ENCODE measurements at places on chromosomes 2 and 18.
A peak's percentile ranks its signal among the peaks of the same experiment; 100 is the strongest.

GRCh38 chr2:1032030-1032429 lies 81.4 kb downstream of the SNTG2 start:
- H3K36me3 ChIP-seq = no peaks in the 10 kb centered on the region
- no peaks in the 10 kb centered on the region for H3K4me1 ChIP-seq
- no peak for DNase-seq
- no peak overlapping the region for H3K4me3 ChIP-seq
- no peak overlapping the region for H3K27ac ChIP-seq
- no peaks in the 10 kb centered on the region for H3K27me3 ChIP-seq

DNA sequence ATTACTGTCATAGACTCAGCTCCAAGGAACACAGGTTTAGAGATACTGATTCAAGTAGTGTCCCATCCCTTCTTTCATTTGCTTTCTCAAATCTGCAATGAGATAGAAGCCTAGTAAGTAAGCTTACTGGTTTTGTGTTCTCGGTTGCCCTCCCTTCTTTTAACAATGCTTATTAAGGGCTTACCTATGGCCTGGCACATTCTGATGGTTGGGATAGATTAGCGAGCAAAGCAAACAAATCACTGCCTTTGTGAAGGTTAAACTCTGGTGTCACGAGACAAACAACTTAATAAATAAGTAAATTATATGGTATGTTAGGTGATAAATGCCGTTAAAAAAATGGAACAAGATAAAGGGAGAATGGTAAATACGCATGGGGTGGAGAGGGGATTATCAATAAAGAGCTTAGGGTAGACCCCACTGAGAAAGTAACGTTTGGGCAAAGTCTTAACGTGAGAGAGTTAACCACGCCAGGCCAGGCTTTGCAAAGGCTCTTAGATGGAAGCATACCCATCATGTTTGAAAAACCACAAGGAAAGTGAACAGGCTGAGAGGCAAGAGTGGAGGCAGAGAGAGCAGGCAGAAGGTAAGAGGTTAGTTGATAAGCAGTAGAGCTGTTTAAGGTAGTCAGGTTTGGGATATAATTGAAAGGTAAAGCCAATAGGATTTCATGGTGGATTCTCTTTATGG lies 31.0 kb downstream of the EIF2AK3 start:
- no peaks in the 10 kb centered on the region for H3K27me3 ChIP-seq
- no peak for DNase-seq
- peaks cover 17% of the 10 kb centered on the region for H3K36me3 ChIP-seq
- no peak overlapping the region for H3K4me3 ChIP-seq

GRCh38 chr2:29009711-29010677 lies 28.9 kb downstream of the TOGARAM2 start:
- H3K36me3 ChIP-seq = no peaks in the 10 kb centered on the region
- H3K27me3 ChIP-seq = no peaks in the 10 kb centered on the region
- H3K4me1 ChIP-seq = peaks cover 45% of the 10 kb centered on the region
- DNase-seq = no peak
- H3K27ac ChIP-seq = peak overlapping the region; percentile 93

- H3K36me3 ChIP-seq = no peaks in the 10 kb centered on the region
- DNase-seq = no peak
- H3K27me3 ChIP-seq = no peaks in the 10 kb centered on the region
These were observed 37.8 kb upstream of the FAM110C start for GRCh38 chr2:84121-84520.

DNA sequence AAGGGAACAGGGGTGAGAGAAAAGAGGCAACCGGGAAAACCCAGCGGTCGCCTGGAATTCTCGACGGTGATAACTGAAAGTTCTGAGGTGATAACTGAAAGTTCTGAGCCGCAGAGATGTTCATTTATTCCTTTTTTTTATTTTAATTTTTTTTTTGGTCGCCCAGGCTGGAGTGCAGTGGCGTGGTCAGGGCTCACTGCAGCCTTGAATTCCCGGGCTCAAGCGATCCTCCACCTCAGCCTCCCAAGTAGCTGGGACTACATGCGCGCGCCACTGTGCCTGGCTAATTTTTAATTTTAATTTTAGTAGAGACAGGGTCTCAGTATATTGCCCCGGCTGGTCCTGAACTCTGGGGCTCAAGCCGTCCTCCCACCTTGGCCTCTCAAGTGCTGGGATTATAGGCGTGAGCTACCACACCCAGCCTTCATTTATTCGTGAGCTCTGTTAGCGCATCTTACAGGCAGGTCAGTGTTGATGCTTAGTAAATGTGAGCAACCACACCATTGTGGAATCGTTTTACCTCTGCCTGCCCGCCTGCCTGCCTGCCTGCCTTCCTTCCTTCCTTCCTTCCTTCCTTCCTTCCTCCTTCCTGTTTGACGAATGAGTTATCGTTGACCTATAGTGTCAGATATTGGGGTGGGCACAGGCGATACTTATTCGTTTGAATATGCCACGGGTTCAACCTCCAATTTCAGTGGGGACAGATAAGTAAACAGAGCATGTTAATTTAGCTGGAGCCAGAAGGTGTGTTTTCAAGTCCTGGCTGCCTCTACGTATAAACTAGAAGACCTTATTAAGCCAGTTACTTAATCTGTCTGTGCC lies 557 bp upstream of the E2F6 start:
- H3K27ac ChIP-seq = peak overlapping the region; percentile 100
- H3K4me3 ChIP-seq = peak overlapping the region; percentile 80
- peaks cover 39% of the 10 kb centered on the region for H3K4me1 ChIP-seq
- H3K27me3 ChIP-seq = no peaks in the 10 kb centered on the region
- no peaks in the 10 kb centered on the region for H3K36me3 ChIP-seq

- H3K4me1 ChIP-seq = peaks cover 3% of the 10 kb centered on the region
- H3K27ac ChIP-seq = no peak overlapping the region
- no peaks in the 10 kb centered on the region for H3K27me3 ChIP-seq
- H3K4me3 ChIP-seq = no peak overlapping the region
- no peak for DNase-seq
These were observed 143.8 kb downstream of the PIEZO2 start for GRCh38 chr18:11005528-11005927.

DNA sequence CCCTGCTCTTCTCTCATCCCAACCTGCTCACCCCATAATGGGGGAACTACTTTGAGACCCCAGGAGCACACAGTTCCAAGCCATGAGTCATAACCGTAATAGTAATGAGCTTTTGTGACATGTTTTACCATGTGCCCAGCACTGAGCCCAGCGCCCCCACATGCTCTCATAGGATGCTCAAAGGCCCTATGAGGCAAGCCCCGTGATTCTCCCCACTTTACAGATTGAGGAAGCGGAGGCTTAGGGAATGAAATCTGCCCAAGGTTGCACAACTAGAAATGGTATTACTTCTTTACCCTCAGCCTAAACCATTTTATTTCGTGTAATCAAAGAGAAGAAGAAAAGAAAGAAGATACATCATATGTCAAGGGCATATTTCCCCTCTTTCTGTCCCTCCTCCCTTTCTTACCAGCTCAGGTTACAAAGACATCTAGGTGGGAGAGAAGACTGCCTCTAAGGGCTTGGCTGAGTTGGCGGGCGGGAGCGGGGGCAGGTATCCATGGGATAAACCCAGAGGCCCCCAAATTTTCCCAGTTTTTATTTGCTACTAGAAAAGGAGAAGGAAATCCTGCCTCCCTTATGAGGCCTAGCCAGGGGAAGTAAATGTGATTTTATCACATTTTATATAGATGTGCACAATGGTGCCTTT lies 24.2 kb downstream of the BCL11A start:
- no peaks in the 10 kb centered on the region for H3K36me3 ChIP-seq
- no peak overlapping the region for H3K4me3 ChIP-seq
- H3K27me3 ChIP-seq = peaks cover 36% of the 10 kb centered on the region

DNA sequence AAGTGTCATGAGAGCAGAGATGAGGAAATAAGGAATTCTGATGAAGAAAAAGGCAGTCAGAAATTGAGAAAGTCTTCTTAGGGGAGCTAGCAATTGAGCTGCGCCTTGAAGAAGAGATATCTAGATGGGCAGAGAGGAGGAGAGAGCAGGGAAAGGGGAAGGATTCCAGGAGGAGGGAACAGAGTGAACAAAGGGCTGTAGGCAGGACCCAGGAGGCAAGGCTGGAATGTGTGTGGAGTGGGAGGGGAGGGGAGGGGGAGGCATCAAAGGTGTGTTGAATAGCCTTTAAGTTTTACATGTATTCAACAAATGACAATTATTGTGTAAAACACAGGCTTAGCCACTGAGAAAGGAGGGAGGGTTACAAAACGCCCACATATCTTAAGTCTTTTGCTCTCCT lies 164.5 kb downstream of the TDRD15 start:
- no peaks in the 10 kb centered on the region for H3K27me3 ChIP-seq
- no peak overlapping the region for H3K4me3 ChIP-seq
- no peaks in the 10 kb centered on the region for H3K4me1 ChIP-seq
- H3K36me3 ChIP-seq = no peaks in the 10 kb centered on the region
- H3K27ac ChIP-seq = no peak overlapping the region

DNA sequence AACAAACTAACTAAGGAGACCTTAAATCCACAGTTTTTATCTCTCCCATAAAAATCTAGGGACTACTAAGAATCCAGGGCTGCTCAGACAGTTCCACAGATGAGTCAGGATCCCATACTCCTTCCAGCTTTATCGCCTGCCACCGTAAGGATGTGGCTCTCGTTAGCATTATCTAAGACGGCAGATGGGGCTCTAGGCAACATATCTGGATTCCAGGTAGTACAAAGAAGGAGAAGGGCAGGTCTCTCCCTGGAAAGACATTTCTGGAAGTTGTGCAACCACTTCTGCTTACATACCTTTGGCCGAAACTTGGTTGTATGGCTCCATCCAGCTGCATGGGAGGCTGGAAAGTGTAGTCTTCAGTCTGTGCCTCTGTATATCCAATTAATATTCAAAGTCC lies 149.4 kb downstream of the SP3 start:
- H3K27ac ChIP-seq = no peak overlapping the region
- DNase-seq = no peak
- no peaks in the 10 kb centered on the region for H3K36me3 ChIP-seq
- H3K4me3 ChIP-seq = no peak overlapping the region
- H3K27me3 ChIP-seq = no peaks in the 10 kb centered on the region
- H3K4me1 ChIP-seq = no peaks in the 10 kb centered on the region

DNA sequence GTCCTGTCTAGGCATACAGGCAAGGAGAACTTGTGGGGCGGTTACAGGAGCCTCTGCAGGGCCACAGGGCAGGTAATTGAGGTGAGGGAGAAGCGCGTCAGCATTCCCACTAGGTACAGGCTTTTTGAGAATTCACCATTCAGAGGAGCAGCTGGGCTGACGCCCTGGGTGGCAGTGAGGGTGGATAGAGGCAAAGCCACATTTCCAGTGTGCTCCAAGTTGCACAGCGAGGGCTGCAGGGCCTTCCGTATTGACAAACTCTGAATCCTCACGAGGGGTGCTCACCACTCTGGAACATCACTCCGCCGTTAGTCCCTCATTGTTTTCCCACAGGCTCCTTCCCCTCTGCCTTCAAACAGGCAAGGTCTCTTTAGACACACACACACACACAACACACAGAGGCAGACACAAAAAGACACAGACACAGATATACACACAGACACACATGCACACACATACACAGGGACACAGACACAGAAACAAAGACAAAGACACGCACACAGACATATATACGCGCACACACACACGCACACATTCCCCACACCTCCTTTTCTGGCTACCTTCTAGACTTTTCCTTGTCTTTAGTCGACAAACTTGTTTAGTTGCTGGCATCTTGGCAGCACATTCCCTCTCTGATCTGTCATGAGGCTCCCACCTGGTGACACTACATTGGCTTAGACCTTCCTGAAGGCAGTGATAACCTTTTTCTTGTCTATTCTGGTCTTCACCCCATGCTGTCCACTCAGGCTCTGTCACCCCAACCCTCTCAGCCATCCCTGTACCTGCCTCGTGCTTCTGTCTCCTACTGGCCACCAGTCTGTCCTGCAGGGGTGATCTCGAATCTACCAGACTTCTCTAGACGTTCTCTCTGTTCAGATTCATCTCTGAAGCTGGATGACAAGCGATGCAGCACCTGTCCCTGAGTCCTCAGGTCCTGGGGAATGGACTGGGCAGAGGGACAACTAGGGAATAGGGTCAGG lies 136.8 kb downstream of the ALPK2 start:
- DNase-seq = no peak
- H3K4me1 ChIP-seq = peaks cover 30% of the 10 kb centered on the region
- H3K4me3 ChIP-seq = no peak overlapping the region
- peak overlapping the region; percentile 70 for H3K27ac ChIP-seq

DNA sequence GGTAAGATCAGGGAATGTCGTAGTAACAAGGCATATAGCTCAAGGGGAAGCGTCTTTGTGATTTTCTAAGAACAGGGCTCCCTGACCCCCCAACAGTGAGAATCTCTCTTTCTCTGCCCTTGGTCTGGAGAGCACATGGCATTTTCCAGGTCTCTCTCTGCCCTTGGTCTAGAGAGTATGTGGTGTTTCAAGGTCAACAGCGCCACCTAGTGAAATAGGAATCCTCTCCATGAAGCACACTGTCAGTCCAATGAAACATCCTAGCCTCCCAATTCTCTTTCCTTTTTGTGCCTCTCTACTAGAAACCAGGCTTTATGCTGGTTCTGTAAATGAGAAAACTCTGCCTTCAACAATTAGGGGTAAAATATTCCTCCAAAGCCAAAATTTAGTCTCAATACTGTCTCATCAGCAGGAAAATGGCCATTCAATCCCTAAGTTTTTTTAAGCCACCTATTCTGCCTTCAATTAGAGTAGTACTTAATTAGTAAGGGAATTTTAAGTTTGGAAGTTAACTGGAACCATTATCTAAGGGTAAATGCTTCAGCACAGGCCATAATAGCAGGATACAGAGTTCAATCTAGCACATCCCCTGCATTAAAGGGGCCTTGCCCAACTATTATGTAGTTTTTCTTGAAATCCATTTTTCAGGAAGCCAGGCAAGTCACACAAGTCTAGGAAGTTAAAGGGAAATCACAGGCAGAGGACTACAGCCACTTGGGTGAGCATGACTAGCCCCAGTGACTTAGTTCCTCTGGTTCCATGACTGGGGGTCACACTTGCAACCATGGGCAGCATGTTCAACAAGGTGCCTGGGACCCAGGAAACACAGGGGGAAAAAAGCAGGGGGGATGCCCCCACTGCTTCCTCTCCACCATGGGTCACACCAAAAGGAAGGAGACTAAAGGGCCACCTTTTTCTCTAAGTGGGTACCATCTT lies 12.4 kb downstream of the DYM start:
- no peak for DNase-seq
- no peak overlapping the region for H3K27ac ChIP-seq

All from gastrocnemius medialis (tissue), 4 donors.